GM23248 (cell line): ENCODE measurements at places on chromosomes 16 and 17. TPM values are rescaled to one million over a fixed set of nuclear protein-coding genes. Genes with fewer than 3 reads are reported as not detected.

- DNase-seq, result no peak
Measured at GRCh38 chr17:82121660-82122629, 23.9 kb upstream of the FASN start.

GRCh38 chr17:8072729-8073461 is 14.6 kb downstream of the ALOX12B start:
- DNase-seq, result peak; percentile 37

CHST5 gene
- 0.25 TPM in 1 of 2 replicates, not detected in the other for total RNA-seq

CDH3 gene
- total RNA-seq, result under 0.01 TPM in 1 of 2 replicates, not detected in the other

SHISA9 gene
- total RNA-seq, result not detected in 2 replicates

DNA sequence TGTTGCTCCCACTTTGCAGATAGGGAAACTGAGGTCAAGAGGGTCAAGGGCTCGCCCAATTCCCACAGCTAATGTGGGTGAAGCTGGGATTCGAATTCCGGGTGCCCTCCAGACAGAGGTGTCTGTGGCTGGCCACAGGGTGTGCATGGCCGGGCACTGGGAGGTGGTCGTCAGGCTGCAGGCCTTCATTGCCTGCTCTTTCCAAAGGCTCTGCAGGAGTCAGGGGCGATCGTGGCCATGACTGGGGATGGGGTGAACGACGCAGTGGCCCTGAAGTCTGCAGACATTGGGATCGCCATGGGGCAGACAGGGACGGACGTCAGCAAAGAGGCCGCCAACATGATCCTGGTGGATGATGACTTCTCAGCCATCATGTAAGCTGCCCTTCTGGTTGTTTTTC is 49.8 kb downstream of the MEAK7 start:
- no peak for DNase-seq

C16orf54 gene
- not detected in 2 replicates for total RNA-seq

- DNase-seq, result no peak
Measured at GRCh38 chr17:49962599-49963308, 6.2 kb upstream of the DLX4 start.

DNA sequence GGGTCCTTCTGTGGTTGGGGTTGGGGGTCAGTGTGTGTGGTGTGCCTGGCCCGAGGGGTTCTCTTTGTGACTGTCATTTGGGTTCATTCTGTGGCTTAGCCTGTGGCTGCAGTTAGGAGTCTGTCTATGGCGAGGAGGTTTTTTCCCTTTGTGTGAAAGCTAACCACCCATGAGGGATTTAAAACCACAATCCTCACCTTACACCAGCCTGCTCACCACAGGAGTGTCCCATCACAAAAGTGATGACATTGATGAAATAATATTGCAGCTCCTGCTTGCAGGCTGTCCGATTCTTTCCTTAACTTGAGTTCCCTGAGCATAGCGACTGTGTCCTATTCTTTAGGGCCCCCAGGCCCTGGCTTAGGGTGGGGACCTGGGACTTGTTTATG is 113.6 kb downstream of the RAP1GAP2 start:
- no peak for DNase-seq

DNA sequence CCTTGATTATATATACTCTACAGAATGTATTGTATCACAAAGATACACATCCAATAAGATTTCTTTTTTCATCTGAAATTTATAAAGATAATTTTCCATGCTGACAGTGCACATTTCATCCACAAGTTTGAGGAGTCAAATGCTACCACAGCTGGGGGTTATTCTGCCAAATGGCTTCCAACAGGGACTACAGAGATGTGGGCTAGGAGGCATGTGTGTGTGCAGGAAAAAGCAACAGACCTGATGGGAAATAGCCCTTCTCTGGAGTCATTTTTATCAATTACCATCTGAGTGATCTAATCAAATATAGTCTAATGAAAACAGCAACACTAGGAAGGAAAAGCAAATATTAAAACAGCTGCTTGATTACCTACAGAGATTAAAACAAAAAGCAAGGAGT is 290.5 kb downstream of the CEP112 start:
- DNase-seq, result no peak

DNA sequence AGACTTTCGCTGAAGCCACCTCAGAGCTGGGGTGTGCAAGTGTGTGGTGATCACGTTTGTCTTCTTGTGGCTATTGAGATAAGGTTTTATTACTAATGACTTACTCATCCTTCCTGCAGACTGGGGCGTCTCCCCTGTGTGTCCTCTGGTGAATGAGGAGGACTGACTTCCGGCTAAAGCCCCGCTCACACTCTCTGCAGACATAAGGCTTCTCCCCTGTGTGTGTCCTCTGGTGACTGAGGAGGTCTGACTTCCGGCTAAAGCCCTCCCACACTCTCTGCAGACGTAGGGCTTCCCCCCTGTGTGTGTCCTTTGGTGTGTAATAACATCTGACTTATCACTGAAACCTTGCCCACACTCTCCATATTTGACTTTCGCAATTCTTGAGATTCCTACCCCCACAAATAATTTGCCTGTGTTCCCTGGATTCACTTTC is 19.4 kb downstream of the PRDM7 start:
- peak; percentile 84 for DNase-seq
